ENCODE measurements at places on chromosomes 4 and X. TPM values are rescaled to one million over a fixed set of nuclear protein-coding genes. Genes with fewer than 3 reads are reported as not detected.

The ERAS gene
- not detected for polyA plus RNA-seq

The MED12 gene
- 19.0 TPM for polyA plus RNA-seq

The NKX1-1 gene
- not detected for polyA plus RNA-seq

The IL3RA gene
- polyA plus RNA-seq = not detected

The CENPVL1 gene
- polyA plus RNA-seq = not detected

The CT47B1 gene
- not detected for polyA plus RNA-seq

The SUPT20HL2 gene
- not detected for polyA plus RNA-seq

The KLHL15 gene
- polyA plus RNA-seq = 3.6 TPM

The MAGEE2 gene
- not detected for polyA plus RNA-seq

The PHKA1 gene
- not detected for polyA plus RNA-seq

The SPARCL1 gene
- not detected for polyA plus RNA-seq

The FAT4 gene
- not detected for polyA plus RNA-seq

The AR gene
- polyA plus RNA-seq = not detected

The SOD3 gene
- polyA plus RNA-seq = not detected

The HCCS gene
- polyA plus RNA-seq = 25.0 TPM

DNA sequence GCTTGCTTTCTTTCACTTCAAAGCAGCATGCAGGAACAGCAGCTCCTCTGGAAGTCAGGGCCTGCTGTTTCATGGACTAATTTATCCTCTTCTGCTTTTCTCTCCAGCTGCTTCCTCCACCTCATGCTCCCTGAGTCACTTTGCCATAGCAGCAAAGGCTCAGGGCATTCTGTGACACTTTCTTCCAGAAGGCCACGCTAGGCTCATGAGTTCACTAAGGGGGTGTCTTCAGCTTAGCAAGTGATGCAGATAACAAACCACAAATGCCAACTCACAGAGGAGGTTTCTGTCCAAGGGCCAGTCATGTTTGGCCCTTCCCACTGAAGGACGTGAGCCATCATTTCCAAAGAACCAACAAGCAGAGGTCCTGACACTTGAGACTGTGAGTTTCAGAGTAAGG, 200.2 kb downstream of the ADGRA3 start:
- no peak for DNase-seq

GRCh38 chrX:107676559-107677378, 48.5 kb downstream of the PRPS1 start:
- DNase-seq = peak; percentile 30

GRCh38 chrX:55867708-55868107, 150.2 kb downstream of the RRAGB start:
- DNase-seq = no peak

GRCh38 chr4:6207602-6208001, 7.3 kb upstream of the JAKMIP1 start:
- no peak for DNase-seq

- DNase-seq = no peak
Observed at GRCh38 chr4:6943012-6943884, 33.6 kb downstream of the TBC1D14 start.

GRCh38 chr4:112648263-112649054, 11.5 kb downstream of the LARP7 start:
- no peak for DNase-seq

- DNase-seq = no peak
Observed at GRCh38 chr4:152997288-152997687, 61.2 kb downstream of the FHDC1 start.

DNA sequence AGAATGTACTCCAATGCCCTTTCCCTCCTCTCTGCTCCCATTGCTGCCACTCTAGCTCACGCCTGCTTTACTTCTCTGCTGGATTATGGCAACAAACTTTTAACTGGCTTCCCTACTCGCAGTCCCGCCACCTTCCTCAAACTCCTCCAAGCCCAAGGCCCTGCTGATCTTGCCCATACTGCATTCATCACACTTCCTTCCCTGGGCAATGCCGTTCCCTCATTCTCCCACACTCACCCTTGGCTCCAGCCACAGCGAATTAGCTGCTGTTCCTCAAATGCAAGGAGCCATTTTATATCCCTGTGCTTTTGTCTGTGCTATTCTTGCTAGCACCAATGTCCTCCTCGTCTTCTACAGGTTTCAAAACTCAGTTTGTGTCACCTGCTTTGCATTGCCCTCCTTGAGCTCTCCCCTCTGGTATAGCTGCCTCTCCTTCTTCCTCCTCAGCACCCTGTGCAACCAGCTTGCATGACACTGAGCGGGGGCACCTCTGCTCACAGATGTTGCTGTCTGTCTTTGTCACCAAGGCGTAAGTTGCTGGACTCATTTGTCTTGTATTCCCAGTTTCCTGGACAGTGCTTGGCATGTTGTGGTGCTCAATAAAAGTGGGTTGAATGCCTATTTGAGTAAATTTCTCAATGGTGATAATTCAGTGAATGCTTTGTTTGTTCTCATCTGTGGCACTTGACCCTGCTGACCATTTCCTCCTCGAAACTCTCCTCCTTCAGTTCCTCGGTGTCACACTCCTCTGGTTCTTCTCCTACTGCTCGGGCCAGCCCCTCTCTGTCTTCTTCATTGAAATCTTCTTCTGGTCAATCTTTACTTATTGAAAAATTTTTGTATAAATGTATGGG, 22.4 kb upstream of the MGST2 start:
- DNase-seq = no peak

GRCh38 chrX:47169273-47169672, 24.3 kb downstream of the RBM10 start:
- DNase-seq = no peak

DNA sequence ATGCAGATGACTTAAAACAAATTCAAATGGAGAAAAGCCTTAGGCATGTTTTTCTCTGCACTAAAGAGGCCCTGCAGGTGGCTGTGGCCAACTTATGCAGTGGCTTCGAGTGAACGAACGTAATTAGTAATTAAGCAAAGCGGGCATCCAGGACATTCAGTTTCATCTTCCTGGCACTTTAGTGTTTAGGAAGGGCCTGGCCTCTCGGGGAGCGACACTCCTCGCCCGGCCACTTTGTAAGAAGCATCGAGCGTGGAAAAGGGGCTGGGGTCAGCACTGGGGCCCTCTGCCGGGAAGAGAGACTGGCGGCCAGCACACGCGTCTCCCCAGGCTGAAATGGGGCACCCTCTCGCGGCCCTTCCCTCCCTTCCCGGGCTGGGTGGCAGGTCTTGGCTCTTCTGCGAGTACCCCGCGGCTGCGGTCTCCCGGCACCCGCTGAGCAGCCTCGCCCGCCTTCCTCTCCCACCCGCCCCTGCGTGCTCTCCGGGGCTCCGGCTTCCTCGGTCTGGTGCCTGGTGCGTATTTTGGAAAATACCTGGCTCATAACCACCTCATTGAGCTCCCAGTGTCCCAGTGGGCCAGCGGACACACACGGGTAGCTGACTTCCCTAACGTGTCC, 677 bp upstream of the CYP4V2 start:
- DNase-seq = peak; percentile 68

GRCh38 chrX:108270739-108271396, 167.4 kb downstream of the COL4A6 start:
- DNase-seq = no peak

- DNase-seq = no peak
Observed at GRCh38 chr4:159414305-159414704, 311.4 kb downstream of the RAPGEF2 start.

GRCh38 chr4:8291701-8292477, 22.3 kb downstream of the HTRA3 start:
- no peak for DNase-seq

DNA sequence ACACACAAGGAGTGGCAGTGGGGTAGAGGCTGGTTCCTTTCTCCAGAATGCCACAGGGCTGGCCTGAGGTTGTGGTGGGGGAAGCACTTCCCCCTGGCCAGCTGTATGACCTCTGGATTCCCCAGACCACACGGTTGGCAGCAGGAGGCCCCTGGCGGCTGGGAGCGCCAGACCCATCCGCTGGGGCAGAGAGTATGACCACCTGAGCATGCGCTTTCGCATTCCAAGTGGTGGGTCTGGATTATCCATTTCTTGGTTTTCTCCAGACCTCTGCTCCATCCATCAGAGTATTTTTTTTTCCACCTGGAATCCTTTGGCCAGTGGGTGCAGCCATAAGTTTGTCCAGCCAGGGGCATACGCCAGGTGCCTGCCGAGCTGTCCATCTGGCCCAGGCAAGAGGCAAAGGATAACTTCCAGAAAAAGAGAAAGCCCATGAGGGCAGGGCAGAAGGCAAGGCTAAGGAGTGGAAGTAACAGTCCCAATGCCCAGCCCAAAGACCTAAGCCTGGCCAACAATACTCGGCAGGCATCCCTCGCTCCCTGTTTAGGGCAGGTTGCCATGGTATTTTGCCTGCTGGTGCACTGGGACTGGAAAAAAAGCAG, 39.3 kb downstream of the NHSL2 start:
- DNase-seq = no peak

DNA sequence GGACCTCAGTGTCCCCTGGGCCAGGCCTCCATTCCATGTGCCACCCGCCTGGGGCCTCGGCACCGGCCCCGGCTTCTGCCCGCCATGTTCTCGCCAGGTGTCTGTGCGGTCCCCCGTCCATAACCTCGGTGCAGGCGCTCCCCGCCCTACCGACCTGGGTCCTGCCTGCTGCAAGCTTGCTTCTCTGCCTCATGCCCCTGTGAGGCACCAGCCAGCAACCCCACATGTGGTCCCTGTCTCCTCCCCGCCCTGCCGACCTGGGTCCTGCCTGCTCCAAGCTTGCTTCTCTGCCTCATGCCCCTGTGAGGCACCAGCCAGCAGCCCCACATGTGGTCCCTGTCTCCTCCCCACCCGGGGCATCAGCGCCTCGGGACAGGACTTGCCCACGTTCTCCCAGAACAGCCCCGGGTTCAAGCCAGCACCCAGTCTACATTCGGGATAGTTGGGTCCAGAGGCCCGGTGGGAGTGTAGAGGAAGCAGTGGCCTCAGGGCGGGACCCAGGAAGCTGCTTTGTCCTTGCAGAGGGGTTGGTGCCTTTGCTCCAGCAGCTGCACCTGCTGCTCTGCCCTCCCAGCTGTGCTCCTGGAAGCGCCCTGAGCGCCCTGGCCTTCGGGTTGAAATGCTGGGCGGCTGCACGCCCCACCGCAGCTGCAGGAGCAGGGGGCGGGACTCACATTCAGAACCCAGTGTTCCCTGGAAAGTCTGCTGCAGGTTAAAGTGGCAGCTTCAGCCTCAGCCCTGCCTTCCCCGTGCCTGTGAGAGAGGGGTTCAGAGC, 20.1 kb upstream of the UVSSA start:
- no peak for DNase-seq

GRCh38 chr4:173539986-173540385, 10.0 kb upstream of the HAND2 start:
- DNase-seq = no peak

GRCh38 chr4:123449362-123449761, 52.8 kb downstream of the SPRY1 start:
- DNase-seq = no peak

- DNase-seq = no peak
Observed at GRCh38 chrX:123648028-123648810, 84.6 kb downstream of the THOC2 start.

- no peak for DNase-seq
Observed at GRCh38 chr4:14615671-14616070, 386.6 kb upstream of the CPEB2 start.

DNA sequence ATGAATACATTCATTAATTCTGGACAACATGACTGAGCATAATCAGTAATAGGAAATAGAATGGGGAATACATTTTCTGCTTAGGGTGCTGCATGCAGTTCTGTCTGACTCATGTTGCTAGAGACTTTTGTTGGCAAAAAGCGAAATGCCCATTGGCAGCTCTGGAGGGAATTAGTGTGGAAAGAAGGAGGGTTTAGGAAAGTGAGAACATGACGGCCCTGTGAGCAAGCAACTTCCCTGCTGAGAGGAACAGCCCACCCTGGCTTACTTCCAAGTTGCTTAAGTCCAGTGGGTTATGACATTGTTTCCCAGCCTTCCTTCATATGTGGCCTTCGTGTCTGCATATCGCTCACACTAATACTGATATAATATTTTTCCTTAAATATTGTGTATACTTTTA, 13.8 kb downstream of the MAD2L1 start:
- no peak for DNase-seq

GRCh38 chrX:136376713-136377112, 76.0 kb downstream of the ADGRG4 start:
- DNase-seq = no peak

DNA sequence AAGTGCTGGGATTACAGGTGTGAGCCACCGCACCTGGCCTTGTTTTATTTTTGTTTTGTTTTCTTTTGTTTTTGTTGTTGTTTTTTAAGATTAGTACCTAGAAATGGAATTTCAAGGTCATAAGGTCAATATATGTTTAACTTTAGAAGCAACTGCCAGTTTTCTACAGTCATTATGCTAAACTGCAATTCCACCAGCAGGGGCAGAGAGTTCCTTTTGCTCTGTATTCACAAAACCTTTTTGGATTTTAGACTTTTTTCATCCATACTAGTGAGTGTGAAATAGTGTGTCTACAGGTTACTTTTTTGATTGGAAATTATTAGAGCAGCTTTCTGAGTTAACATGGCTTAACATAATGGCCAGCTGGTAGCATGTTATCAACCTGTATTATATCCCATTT, 580.6 kb downstream of the TRIML1 start:
- no peak for DNase-seq

DNA sequence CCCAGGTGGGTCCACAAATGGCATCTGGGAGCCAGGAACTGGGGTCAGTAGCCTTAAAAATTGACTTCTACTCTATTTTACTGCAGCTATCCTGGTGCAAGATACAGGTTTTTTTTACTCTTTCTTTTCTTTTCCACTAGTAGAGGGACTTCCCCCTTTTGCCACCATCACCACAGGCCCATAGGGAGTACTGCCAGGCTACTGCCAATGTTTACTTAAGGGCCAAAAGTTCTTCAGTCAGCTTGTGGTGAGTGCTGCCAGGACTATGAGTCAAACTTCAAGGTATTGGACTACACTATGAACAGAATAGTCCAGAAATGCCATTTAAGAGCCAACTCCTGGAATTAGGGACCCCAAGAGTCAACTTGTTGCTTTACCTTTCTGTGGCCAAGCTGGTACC, 94.7 kb downstream of the EDA2R start:
- DNase-seq = no peak

DNA sequence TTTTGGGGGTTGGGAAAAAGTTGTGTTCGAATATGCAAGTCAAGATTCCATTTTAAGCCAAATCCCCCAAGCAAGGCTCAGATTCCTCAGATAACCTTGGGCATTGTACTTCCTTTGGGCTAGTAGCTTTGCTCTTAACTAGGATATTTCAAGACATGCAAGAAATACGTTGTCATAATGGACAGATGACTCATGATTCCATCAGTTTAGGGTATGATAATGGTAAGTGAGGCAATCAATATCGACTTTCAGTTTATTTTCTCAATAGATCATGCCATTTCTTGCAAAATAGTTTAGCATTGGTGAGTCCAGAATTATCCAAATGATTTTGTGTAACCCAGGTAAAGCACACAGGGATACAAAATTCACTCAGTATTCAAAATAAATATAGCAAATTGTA, 25.4 kb downstream of the CFAP299 start:
- no peak for DNase-seq

GRCh38 chr4:41200486-41201017, 13.8 kb downstream of the APBB2 start:
- no peak for DNase-seq

- no peak for DNase-seq
Observed at GRCh38 chr4:66974665-66975064, 570.6 kb downstream of the CENPC start.

- DNase-seq = no peak
Observed at GRCh38 chr4:87913896-87914295, 61.6 kb upstream of the SPP1 start.

- no peak for DNase-seq
Observed at GRCh38 chr4:99917575-99917974, 23.3 kb upstream of the LAMTOR3 start.

Measured in CD8-positive, alpha-beta memory T cell (primary cell).